Tibial nerve (tissue), 4 donors: ENCODE measurements at places on chromosomes 2 and 18. TPM values are rescaled to one million over a fixed set of nuclear protein-coding genes. Genes with fewer than 3 reads are reported as not detected.

The PTPRN gene
- total RNA-seq = not detected

DNA sequence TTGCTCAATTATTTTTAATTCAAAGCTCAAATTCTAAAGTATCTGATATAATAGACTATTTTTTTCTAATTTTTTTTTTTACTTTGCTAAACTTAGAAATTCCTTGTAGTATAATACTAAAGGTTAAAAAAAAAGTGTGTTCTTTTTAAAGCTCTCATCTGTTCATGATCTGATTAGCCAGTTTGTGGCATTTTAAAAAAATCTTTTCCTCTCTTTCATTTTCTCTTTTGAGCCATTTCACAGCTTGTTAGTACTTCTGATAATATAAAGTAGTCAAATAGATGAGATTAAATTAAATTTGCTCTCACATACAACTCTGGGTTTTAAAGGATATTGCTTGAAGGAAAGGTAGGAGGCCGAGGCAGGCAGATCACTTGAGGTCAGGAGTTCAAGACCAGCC is 40.7 kb upstream of the NEMP2 start:
- no peak for DNase-seq

The UGT1A9 gene
- total RNA-seq = not detected

GRCh38 chr2:169118060-169118459 is 48.7 kb downstream of the DHRS9 start:
- no peak for DNase-seq

GRCh38 chr18:3451183-3451988 is 1.4 kb downstream of the TGIF1 start:
- peak; percentile 93 for DNase-seq

DNA sequence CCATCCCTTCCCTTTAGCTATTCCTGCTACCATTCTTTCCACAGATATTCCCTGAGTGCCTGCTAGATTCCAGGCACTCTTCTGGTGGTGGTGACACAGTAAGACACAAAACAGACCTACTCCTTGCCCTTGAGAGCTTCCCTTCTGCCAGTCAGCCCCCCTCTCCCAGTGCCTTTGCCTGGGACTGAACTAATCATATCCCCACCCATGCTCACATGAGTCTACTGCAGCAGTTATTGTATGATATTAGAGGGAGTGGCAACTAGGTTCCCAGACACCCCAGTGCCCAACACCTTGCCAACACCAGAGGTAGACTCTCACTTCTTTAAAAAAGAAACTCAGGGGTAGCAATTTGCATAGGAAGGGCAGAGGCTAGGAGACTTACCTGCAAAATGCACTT is 7.2 kb upstream of the LBH start:
- no peak for DNase-seq

The PPP4R1 gene
- 97.7 TPM for total RNA-seq

The MYO3B gene
- not detected for total RNA-seq

The RAX gene
- total RNA-seq = not detected

DNA sequence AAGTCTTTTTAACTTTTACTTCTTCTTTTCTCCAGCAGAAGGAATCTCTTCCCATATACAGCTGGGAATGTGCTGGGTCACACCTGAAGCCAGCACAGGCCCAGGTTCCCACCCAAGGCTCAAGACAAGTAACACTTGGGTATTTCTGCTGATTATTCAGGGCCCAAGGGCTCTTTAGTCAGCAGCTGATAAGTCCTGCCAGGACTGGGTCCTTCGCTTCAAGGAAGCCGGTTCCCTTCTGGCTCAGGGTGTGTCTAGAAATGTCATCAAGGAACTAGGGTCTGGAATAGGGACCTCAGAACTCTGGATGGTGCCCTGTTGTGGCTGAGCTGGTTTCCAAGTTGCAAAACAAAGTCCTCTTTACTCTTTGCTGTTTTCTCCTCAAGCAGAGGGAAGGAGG is 27.0 kb upstream of the SERPINB2 start:
- DNase-seq = no peak

GRCh38 chr2:212392043-212392442 is 146.6 kb downstream of the ERBB4 start:
- no peak for DNase-seq

The POMC gene
- 9.8 TPM for total RNA-seq

- DNase-seq = no peak
Observed at GRCh38 chr2:136572335-136572734, 193.0 kb upstream of the THSD7B start.

The KCNE4 gene
- total RNA-seq = 8.2 TPM

GRCh38 chr2:223459328-223459939 is 142.7 kb downstream of the SCG2 start:
- DNase-seq = no peak

- DNase-seq = no peak
Observed at GRCh38 chr2:127216095-127216494, 4.0 kb downstream of the CYP27C1 start.

- DNase-seq = no peak
Observed at GRCh38 chr2:25322312-25322711, 19.4 kb downstream of the DNMT3A start.

The TIGD1 gene
- total RNA-seq = 4.4 TPM

The PARD3B gene
- total RNA-seq = 47.4 TPM

GRCh38 chr2:150404147-150404546 is 83.3 kb downstream of the RND3 start:
- no peak for DNase-seq

DNA sequence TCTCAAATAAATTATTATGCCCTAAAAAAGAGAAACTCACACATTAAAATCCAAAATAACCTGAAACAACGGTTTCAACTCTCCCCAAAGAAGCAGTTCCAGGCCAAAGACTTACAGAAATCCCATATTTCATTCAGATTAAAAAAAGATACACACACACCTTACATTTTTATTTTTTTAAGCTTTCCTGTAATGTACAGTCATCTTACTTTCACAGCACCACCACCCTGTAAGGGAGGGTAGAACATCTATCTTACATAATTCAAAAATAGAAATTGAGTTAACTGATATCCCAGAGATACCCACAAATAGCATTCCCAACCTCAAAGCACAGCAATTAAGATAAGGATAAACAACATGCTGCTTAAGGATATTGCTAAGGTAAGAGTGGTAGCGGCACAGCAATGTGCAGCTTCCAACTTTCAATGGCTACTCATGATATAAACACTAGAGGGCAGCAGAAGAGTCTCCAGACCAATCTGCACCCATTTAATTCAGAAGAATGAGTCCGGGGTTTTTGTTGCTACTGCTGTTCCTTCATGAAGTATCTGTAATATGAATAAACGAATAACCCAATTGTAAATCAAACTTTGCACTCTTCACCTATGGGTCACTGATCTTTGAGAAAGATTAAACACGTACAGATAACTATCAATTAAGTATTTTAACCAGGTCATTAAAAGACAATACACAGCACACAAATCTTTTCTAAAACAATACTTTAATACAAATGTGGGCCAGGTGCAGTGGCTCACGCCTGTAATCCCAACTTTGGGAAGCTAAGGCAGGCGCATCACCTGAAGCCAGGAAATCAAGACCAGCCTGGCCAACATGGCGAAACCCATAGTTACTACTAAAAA is 11.3 kb downstream of the GFPT1 start:
- no peak for DNase-seq

The ALLC gene
- 11.4 TPM for total RNA-seq

DNA sequence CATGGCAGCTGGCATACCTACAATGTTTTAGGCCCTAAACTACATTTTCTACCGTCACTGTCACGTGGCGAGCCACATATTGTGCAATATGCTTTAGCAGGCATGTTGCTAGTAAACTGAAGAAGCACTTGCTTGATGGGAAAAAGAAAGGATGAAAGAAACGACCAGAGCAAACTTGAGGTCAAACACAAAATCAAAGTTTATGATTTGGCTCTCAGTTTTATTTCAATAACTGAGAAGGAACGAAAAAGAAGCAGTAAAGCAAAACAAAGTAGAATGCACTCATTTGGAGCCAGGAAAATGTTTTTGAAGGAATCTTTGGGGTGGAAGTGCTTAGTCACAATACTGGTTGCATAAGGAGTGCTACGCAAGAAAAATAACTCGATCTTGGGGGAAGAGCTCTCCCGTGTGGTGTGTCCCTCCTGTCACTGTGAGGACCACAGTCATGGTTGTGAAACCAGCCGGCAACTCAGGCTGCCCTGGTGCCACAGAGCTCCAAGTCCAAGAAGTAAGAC is 349.8 kb downstream of the RBM43 start:
- peak; percentile 74 for DNase-seq

The CDH20 gene
- not detected for total RNA-seq

DNA sequence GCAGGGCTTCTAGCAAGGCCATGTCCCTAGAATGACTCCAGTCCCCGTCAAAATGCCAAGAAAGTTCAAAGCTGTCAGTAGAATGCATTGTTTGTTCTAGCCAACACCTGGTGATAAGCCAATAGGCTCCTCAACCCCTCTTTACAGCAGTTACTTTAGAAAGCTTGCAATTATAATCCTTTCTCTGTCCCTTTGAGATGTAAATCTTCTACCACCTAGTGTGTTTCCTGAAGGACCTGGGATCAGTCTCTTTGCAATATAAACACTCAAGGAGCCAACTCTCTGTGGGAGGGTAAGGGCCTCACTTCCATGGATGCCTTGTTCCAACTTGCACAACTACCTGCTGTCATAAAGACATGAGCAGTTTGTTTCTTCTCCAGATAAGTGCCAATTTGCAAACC is 301.8 kb downstream of the NBAS start:
- DNase-seq = no peak

DNA sequence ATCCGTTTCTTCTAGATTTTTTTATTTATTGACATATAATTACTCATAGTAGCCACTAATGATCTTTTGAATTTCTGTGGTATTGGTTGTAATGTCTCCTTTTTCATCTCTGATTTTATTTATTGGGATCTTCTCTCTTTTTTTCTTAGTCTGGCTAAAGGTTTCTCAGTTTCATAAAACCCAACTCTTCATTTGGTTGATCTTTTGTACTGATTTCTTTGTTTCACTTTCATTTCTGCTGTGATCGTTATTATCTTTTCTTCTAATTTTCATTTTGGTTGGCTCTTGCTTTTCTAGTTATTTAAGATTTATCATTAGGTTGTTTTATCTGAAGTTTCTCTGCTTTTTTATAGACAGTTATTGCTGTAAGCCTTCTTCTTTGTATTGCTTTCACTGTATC is 463.6 kb upstream of the CRIM1 start:
- no peak for DNase-seq

DNA sequence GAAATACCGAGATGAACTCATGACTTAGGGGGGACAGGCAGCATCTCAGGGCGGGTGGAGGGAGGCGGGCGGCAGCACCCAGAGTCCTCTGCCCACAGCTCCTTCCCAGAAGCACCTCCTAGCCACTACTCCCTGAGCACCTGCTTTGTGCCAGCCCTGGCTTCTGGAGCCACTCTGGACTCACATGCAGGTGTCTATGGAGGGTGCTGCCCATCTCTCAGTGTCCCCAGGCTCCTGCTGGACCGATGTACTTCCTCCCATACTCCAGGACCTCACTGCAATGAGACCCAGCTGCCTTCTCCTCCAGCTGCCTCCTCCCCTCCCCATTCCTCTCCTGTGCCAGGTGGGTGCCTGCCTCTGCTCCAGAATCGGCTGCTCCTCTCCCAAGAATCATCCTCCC is 22.1 kb upstream of the OTOS start:
- no peak for DNase-seq
